ENCODE measurements at places on chromosomes 6 and 20.

DNA sequence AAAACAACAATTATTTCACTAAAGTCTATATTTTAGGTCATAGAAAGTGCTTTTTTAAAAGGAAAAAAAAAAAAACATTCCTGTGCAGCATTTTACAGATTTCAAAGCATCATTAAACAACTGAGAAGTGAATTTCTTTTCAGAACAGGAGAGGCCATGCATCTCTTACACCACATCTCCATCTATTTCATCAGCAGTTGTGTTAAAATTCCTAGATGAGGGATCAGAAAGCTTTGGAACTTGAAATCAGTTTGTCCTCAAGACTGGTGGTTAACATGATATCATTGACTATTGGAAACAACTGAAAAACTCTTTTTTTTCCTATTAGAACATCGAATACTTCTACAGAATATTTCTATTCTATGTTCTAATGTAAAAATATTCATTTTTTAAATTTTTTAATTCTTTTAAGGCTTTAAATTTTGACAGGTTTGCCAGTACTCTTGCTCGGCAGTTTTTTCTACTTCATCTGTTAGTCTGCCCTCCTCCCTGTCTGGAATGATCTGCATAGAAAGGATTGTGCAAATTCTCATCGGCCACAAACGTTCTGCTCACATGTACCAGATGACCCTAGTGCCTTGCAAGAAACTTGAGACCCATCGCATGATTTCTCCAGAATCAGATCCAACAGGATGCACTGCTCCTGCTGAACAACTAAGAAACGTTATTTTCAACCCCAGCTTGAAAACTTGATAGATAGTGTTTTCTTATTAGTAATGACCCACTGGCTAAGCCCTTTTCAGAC is 411.0 kb upstream of the AGPAT4 start:
- no peak for DNase-seq

DNA sequence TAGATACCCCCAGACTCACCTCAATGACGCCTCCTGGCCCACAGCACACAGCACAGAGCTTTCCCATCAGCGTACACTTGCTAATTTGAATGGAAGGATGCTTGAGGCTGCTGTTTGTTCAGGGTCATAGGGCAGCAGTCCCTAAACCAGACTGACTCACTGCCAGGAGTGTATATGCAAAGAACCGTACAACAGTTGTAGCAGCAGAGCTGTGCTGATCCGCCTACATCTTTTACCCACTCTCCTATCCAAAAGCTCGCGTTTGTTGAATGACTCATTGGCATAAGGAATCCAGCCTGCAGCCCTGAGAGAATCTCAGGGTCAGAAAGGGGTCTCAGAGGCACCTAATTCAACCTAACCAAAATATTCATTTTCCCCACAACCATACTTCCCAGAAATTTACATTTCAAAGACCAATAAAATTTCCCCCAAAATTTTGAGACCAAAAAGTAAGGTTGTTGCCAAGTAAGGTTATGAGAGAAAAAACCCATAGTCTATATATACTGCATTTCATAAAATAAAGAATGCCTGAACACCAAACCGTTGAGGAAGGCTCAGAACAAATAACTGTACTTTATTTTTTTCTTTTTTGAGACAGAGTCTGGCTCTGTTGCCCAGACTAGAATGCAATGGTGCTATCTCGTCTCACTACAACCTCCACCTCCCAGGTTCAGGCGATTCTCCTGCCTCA is 35.3 kb upstream of the CCND3 start:
- DNase-seq: no peak

DNA sequence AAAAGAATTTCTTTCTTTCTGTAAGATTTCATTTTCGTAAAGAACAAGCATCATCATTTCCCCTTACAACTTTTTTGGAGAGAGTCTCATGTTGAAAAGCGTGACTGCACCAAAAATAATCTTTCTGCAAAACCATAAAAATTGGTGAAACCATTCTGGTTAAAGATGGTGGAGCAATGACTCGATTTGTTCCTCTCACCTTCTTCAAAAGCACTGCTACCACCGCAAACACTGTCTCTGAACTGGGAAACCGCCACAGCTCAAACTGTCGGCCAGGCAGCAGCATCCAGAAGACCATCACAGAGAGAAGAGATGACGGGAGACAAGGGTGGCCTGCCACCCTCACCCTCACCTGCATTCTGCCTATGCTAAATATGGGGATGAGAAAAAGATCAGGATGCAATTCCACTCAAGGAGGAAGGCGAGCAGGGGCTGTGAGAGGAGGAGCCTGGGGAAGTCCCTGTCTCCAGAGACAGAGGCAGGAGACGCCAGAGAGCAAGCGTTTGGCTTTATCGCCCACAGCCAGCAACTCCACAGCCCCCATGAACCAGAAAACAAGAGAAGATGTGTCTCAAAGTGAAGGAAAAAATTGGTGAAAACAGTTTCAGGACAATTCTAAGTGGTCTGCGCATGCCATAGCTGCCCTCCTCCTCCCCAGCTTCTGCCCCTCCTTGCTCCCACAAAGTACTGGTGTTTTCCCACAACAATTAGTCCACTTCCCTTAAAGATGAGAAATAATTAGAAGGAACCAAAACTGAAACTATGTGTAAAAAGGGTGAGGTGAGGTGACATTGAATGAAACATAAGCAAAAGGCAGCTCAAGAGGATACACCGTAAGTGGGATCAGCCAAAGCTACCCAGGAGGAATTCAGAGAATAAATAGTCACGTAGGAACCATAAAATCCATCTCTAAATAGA is 255.5 kb downstream of the KIF16B start:
- no peak for DNase-seq

- no peak for DNase-seq
Observed at GRCh38 chr6:18118330-18118729, 4.1 kb downstream of the NHLRC1 start.

GRCh38 chr6:46781478-46782378 is 11.5 kb upstream of the MEP1A start:
- peak; percentile 47 for DNase-seq

- DNase-seq: no peak
Observed at GRCh38 chr6:108653949-108654348, 93.2 kb downstream of the FOXO3 start.

Measured in NCI-H1048 (cell line).